ENCODE measurements at places on chromosomes 1 and 21. TPM values are rescaled to one million over a fixed set of nuclear protein-coding genes. Genes with fewer than 3 reads are reported as not detected.

GRCh38 chr1:30323841-30324240 is 399.5 kb downstream of the MATN1 start:
- DNase-seq = no peak

- DNase-seq = no peak
Observed at GRCh38 chr1:4219111-4219510, 319.0 kb upstream of the C1orf174 start.

- no peak for DNase-seq
Observed at GRCh38 chr1:178057912-178058534, 35.9 kb upstream of the RASAL2 start.

- no peak for DNase-seq
Observed at GRCh38 chr1:202133001-202133400, 10.3 kb downstream of the GPR37L1 start.

- no peak for DNase-seq
Observed at GRCh38 chr1:223331301-223331700, 32.7 kb downstream of the SUSD4 start.

DNA sequence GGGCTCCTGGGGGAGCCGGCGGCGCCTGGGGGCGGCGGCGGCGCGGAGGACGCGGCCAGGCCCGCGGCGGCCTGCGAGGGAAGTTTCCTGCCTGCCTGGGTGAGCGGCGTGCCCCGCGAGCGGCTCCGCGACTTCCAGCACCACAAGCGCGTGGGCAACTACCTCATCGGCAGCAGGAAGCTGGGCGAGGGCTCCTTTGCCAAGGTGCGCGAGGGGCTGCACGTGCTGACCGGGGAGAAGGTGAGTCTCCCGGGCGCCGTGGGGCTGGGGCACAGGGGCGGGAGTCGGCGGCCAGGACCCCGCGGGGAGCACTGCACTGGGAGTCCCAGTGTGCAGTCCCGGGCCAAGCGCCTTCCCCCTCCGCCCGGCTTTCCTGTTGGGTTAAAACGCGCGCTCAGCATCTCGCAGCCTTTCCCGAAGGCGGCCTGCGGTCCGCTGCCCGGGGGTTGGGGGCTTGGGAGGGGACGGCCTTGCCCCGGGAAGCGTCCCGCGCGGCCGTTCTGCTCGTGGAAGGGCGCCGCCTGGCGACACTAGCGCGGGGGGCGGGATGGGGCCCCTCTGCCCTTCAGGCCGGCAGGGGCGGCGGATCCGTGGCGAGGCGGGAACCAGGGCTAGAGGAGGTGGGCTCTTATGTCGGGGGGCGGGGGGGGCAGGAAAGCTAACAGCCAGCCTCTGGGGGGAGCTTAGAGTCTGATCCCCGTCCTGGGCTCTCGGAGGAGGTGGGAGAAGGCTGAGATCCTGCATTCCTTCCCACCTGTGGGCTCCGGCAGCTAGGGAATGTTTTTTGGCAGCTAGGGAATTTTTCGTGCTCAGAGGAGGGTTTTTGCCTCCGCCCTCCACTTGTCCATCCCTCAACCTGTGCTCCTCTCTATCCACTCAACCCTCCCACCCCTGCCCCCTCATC is 1.1 kb downstream of the HUNK start:
- DNase-seq = no peak

DNA sequence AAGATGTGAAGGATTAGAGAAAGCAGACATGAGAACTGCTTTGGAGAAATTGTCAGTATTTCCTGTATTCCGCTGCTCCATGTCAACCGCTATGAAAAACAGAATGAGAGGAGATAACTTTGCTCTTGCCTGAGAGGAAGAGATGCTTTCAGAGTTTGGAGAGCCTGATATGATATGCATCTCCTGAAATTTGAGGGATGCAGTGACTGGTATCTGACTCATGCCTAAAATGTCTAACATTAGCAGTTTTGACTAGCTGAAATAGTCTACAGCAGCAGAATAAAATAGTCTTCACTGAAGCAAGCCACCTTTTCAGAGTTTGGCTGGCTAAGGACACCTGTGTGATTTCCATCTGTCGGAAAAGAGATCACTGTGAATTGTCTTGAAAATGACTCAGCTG is 165.8 kb upstream of the LRRC7 start:
- no peak for DNase-seq

DNA sequence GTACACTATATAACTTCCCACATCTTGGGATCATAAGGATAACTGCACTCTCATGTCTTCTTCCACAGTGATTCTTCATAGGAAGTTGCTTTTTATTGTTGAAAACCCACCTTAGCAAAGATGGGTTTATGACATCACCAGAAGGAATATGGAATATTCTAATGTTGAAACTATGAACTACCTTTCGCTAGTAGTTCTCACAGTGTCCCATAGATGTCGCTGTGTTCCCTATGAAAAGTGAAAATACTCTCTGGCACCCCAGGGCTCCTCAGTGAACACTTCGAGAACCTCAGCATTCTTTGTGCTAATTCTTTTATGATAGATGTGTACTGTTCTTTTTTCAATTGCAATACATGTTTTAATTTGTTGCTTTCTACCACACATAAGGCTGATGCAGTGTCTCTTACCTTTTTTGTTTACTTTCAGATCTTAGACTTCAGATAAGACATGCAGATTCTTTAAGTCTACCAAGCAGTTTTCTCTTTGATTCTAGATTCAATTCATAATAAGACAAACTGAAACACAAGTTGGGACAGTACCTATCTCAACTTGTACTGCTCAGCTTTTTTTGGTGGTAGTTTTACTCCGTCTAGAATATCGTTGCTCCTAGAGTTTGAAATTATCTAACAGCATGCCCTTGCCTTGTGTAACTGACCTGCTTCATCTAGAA is 90.8 kb downstream of the GTF2B start:
- DNase-seq = no peak

MTARC1 gene
- 3.7 TPM for total RNA-seq

MIXL1 gene
- total RNA-seq = not detected

LRRIQ3 gene
- 0.85 TPM for total RNA-seq

CYP4A22 gene
- total RNA-seq = not detected

Measured in thoracic aorta (tissue), 2 donors.